T-helper 2 cell (primary cell): ENCODE measurements at places on chromosomes 5 and 9.
A peak's percentile ranks its signal among the peaks of the same experiment; 100 is the strongest.

DNA sequence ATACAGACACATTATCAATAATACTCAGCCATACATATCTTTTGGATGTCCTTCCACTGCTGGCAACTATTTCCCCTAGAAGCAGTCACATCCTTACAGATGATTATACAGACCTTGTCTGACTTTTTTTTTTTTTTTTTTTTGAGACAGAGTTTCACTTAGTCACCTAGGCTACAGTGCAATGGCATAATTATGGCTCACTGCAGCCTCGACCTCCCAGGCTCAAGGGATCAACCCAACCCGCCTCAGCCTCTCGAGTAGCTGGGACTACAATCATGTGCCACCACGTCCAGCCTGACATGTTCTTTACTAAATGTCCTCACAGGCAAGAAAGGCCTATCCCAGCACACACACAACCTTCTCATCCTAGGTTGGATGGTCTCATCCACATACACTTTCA, 24.0 kb downstream of the NR6A1 start:
- no peak for DNase-seq

DNA sequence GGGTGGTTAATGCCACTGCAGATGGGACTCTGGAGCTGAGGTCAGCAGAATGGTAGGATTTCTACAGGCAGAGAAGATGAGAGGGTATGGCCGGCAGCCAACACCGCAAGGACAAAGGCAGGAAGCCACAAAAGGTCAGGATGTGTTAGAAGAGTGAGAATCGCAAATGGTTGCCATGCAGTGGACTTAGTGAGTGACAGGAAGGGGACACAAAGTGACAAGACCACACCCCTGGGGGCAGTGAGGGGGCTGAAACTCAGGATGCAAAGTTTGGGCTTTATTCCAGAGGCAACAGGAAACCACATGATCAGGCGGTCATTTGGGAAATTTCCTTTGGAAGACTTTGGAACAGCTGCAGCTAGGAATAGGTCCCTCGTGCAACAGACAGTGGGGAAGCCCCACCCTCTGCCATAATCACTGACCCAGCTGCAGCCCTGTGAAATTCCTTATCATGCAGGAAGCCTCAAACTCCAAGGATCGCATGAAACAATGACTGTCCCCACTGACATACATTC, 14.2 kb upstream of the CCDC180 start:
- DNase-seq, result no peak

DNA sequence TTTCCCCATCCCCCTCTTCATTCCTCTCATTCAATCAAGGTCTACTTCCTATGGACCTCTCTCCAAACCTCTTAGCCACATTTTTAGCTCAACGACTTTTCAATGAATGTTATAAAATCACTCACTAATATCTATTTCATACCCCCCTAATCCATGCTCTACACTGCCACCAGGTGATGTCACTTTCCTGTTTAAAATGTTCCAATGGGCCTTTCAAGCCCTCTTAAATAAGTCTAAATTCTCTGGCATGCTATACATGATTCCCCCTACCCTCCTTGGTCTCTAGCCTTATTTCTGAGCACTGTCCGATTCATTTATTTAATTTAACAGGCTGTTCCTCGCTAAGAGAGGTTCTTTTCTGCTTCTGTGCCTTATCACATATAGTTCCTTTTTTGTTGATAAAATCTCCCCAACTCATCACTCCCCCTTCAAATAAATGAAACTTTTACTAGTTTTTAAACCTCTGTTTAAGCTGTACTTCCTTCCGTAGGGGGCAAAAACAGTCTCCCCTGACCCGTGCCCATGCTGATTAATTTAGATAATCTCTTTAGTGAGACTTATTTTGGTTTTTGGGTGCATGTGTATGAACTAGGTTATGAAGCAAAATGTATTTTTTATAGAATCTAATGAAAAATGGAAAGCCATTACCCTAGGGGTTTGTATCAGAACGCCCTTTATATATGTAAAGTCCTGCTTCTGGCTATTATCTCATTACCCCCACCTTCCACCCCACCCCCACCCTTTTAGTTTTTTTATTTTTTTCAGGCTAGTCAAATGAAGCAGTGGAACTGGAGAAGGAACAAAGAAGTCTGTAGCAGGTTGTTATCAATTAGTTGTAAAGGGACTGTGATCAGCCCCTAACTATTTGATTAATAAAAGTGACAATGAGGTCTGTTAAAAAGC, 9.0 kb downstream of the ABHD17B start:
- no peak for DNase-seq

DNA sequence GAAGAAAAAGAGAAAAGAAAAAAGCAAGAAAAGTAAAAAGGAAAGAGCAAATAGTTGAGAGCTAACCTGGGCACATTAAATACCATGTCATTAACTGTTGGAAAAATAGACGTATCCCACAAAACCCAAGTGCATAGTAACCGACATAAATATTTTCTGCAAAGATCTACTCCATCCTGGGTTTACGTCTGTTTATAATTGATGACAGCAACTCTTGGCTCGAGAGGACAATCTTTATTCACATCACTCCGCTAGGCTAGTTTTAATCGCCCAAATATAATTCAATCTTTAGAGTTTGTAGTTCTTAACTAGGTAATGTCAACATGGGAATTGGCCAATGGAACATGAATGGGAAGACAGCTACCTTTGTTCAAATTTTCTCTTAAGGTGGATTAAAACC, 321.7 kb upstream of the TNC start:
- DNase-seq, result no peak

DNA sequence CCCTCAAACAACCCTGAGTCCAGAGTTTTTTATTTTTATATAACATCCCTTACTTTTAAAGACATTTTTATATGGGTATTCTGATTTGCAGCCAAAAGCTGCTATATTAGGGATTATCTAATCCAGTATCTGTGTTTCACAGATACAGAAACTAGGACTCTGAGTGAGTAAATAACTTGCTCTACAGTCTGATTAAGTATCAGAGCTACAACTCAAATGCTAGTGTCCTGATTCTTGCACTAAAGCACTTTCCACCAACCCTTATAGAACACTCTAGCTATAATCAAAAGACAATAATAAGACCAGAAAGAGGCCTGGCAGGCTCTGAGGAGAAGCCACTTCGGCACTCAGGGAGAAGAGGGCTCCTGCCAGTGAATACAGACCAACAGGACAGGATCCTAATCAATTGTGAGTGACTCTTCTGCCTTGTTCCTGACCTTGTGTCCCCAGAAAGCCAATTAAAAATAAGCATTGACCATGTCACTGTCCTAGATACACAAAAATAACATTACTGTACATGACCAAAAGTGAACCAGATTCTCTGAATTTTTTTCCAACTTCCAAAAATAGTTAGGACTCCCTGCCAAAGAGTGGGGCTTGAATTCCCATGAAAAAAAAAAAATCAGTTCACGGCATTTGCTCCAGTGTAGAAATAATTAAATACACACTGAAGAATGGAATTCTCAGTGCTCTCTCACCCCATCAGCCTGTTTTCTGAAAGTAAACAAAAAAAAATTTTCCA, 63.6 kb upstream of the MAP3K1 start:
- no peak for DNase-seq

DNA sequence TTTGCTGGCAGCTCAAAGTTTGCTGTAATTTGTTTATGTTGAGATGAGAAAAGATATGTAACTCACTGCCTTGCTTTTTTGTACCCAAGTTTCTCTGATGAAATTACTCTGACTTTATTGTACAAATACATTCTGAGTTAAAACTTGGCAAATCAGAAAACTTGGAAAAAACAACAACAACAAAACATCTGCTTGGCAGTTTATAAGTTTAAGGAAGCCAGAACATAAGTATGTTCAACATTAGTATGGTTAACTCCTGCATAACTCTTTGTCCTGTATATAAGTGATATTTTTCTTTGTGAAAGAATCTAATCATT, 233.1 kb downstream of the MAST4 start:
- no peak for DNase-seq

DNA sequence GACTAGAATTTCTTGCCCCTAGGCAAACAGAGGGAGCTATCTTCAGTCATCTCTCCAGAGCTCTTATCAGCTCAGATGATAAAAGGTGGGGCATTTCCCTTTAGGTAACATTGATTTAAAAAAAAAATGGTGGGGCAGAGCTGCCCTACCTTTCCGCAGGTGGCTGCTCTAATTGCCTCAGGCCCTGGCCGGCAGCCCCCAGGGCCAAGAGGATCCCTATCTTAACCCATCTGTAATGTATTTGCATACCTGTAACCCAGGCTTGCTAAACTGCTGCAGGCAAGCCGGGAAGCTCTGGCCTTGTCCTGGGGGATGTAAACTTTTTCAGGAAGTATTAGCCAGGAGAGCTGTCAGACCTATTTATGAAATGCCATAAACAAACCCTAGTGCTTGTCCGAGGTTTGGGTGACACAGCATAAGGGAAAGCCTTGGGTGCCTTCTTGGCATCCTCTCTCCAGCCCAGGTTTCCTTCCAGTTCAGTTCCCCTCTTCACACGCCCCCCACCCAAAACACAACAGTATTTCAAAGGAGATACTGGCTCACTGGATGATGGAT, 20.9 kb upstream of the ZSWIM6 start:
- no peak for DNase-seq

GRCh38 chr9:137227054-137227852, at the start of gene RNF224:
Gene RNF224 (plus strand): TSS chr9:137227502. CDS start chr9:137228336, 834 bp downstream.
- peak; percentile 75 for DNase-seq

DNA sequence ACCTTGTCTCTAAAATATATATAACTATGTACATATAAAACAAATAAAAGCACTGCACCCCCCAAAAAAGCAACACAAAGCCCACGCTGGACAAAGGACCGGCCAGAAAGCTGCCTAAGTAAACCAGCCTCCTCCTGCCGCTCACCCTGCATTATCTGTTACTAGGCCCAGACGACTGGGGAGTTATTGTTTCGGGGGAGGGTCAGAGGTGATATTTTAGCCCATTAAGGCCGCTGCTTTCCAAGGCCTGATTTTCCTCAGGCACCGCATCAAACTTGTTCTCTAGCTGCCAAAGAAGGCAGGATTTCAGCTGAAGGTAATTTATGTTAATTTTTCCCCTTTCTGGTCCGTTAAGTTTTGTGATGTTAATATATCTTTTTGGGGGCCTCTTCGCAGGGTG, 44.0 kb upstream of the CTNNA1 start:
- no peak for DNase-seq

GRCh38 chr5:128777052-128777451, 188.2 kb upstream of the SLC27A6 start:
- no peak for DNase-seq

DNA sequence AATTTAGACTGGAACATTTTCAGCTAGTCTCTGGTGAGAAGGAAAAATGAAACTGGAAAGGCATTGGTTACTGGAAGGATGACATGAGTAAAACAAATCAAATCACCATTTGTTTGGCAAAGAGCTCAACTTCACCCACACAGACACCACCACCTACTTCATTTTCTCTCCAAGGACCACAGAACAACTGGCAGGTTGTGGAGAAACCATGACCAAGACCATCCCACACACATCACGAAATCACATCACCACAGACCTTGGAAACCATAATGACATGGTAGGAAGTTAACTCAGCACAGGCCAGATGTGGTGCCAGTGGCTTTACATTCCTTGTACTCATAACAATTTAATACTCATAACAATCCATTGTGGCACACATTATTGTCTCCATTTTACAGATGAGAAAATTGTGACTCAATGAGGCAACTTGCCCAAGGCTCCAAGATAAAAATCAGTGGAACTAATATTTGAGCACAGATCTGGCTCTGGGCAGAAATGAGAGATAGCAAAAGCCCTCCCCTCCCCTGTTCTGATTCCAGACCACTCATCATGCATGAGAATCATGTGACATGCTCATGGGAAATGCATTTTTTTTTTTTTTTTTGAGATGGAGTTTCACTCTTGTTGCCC, 7.5 kb downstream of the OR1K1 start:
- DNase-seq, result no peak

GRCh38 chr9:34490360-34490759, 31.8 kb downstream of the DNAI1 start:
- no peak for DNase-seq

- DNase-seq, result no peak
These were observed 6.2 kb downstream of the PARP8 start for GRCh38 chr5:50672663-50673062.

- DNase-seq, result no peak
These were observed 8.6 kb upstream of the ANKRD33B start for GRCh38 chr5:10555277-10555684.

DNA sequence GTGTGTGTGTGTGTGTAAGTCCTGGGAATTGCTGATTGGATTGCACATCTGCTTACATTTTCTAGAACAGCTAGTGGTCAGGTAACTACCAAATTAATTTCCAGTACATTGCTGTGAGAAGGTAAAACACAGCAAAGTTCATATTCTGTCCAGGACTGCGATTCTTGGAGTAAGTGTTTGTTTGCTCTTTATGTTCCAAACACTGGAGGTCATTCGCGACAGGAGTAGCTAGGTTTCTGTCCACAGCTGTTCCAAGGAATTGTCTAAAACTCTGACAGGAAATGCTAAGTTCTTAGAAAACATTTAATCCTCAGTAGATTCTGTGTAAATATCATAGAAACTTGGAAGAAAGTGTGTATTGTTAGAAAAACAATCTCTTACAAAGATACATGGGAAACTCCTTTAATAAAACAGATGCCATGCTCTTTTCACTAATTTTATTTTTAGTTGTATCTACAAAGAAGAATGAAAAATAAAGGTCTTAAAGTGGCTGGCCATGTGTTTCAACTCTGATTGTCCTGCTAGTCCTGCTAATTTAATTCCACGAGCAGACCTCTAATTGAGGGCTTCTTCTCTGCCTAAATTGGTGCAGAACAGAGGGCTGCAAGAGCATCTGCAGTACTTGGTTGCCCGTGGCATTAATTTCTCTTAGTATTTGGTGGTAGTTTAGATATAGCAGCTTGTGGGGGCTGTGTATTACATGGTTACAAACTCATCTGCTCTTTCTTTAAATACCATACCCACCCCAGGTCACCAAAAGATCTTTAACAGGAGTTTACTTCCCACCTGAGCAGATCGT, 464.5 kb downstream of the RASEF start:
- DNase-seq, result no peak

DNA sequence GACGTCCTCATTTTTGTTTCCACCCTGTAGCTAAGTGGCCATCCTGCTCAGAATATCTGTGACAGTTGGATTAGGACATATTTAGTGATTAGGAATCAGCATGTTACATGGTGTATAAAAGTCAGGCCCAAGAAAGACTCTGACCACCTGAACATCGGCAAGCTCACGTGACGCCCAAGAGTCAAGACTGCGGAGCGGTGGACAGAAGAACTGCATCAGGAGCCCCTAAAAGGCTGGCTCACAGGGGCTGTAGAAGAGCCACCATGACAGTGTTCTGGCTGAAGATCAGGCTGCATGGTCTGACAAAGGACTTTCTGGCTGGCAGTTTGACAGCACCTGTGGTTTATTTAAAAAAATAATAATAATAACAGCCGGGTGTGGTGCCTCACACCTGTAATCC, 185.3 kb downstream of the AUH start:
- no peak for DNase-seq

GRCh38 chr5:105924366-105924765, 1746.4 kb downstream of the EFNA5 start:
- no peak for DNase-seq

DNA sequence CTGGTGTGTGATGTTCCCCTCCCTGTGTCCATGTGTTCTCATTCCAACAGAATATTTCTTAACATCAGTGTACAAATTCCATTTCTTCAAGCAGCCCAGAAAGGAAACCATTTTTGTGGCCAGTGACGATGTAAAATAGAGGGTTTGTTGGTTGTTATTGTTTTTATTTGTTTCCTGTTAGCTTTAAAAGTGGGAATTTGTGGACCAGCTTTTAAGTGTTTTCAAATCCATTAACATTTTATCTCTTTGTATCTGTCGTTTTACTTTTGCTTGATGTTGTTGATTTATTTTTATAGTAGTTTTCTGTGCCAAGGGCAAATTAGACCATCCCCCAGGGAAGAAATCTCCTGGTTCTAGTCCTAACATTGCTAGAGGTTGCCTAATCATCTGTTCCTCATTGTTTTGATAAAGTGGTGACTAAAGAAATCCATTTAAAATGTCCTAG, 100.0 kb downstream of the GDNF start:
- DNase-seq, result no peak
